ENCODE measurements at places on chromosomes 12 and 14.
A peak's percentile ranks its signal among the peaks of the same experiment; 100 is the strongest.

DNA sequence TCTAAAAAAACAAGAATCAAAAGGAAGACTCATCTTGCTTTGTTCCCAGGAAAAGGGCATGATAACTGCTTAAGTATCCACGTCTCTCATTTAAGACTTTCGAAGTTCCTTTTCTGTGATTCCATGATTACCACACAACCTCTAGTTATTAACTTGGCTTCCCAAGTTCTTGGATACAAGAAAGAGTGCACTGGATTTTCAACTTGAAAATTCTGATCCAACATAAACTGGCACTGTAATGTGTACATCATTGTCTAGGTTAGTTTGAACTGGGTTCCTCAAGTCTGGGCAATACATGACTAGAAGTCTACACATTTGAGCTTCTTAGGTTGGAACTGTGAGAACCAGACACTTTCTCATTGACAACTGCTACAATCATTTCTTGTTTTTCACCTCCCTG lies 1.6 kb downstream of the KLHL28 start:
- DNase-seq, result no peak
- H3K27me3 ChIP-seq, result no peaks in the 10 kb centered on the region
- no peak overlapping the region for H3K4me3 ChIP-seq
- peaks cover 23% of the 10 kb centered on the region for H3K36me3 ChIP-seq

DNA sequence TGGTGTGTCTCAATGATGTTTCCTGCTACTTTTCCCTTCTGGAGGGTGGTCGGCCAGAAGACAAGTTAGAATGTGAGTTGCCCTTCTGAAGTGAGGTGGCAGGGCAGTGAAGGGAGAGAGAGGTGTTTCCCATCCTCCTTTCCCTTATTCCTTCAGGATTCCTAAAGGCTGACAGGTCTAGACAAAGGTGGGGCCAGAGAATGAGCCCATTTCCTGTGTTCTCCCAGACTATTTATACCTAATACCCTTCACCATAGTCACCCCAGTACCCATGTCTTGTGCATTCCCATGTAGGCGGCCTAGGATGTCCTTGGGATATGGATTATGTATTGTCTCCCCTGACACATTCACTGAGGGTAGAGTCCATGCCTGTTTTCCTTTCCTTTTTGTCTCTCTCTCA lies 7.0 kb downstream of the DGKA start:
- H3K36me3 ChIP-seq, result peaks cover 98% of the 10 kb centered on the region
- DNase-seq, result no peak
- H3K4me3 ChIP-seq, result no peak overlapping the region

GRCh38 chr12:10456856-10457255 lies 3.7 kb upstream of the KLRC1 start:
- H3K27ac ChIP-seq, result no peak overlapping the region
- no peak overlapping the region for H3K4me3 ChIP-seq
- H3K27me3 ChIP-seq, result no peaks in the 10 kb centered on the region
- peaks cover 54% of the 10 kb centered on the region for H3K36me3 ChIP-seq
- no peak for DNase-seq

DNA sequence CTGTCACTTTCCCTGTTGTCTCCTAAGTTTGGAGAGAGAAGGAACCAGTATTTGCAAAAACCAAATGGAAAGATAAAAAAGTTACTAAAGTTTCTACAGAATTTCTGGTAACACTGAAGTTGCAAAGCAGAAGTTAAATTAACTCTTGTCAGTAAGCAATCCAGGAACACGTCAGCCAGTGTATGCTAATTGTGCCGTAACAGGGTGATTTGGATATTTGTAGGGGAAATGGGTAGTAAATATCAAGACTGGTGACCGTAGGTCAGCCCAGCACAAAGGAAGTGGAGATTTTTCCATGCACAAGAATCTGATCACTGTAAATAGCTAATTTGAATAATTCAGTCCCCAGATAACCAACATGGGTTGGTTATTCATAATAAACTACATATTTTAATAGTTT lies 2.3 kb downstream of the CDKN1B start:
- peak overlapping the region; percentile 99 for H3K4me3 ChIP-seq
- peaks cover 5% of the 10 kb centered on the region for H3K4me1 ChIP-seq
- peak overlapping the region; percentile 96 for H3K27ac ChIP-seq
- H3K27me3 ChIP-seq, result no peaks in the 10 kb centered on the region
- no peak for DNase-seq
- peaks cover 68% of the 10 kb centered on the region for H3K36me3 ChIP-seq

DNA sequence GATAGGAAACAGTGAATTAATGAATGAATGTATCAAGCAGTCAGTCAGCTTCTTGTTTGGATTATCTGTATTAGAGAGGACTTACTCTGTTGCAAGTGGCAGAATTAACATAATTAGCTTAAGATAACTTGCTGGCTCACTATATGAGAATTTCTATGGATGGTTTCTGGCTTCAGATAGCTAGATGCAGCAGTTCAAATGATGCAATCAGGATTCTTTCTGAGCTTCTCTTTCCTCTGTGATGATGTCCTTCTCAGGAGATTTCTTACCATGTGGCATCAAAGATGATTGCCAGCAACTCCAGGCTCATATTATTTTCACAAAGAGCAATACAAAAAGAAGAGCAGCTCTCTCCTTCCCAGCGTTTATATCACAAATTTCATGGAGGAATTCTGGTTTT lies 30.7 kb downstream of the FRMD6 start:
- peaks cover 3% of the 10 kb centered on the region for H3K27me3 ChIP-seq
- H3K4me3 ChIP-seq, result no peak overlapping the region
- no peak overlapping the region for H3K27ac ChIP-seq
- DNase-seq, result no peak
- H3K4me1 ChIP-seq, result peaks cover 1% of the 10 kb centered on the region

GRCh38 chr12:72031066-72031465 lies 92.4 kb downstream of the TPH2 start:
- peaks cover 2% of the 10 kb centered on the region for H3K27me3 ChIP-seq
- H3K27ac ChIP-seq, result no peak overlapping the region
- no peak for DNase-seq
- no peaks in the 10 kb centered on the region for H3K4me1 ChIP-seq

DNA sequence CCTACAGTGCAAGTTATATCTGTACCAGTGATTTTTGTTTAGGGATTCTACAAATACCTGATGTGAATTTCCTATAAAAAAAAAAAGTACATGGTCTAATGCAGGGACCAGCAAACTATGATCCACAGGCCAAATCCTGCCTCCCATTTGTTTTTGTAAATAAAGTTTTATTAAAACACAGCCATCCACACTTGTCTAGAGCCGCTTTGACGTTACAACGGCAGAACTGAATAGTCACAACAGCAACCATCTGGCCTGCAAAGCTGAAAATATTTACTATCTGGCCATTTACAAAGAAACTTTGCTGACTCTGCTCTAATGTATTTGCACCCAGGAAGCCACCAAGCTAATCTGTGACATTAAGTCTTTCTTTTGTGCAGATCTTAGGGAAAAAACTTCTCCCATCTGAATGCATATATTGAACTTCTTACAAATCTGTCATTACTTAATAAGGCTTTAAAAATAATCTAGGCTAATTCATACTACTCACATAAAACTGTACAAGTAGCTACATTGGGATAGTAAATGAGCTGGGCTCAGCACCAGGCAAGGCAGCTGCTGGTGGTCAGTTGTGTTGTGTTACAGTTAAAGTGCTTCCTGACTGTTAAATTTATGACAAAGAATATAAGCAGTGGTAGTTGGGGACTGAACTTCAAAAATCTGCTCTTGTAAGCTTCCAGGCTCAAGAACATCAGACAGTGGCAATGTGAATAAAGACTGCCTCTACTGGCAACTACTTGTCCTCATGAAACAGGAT lies 303.3 kb downstream of the MED13L start:
- H3K4me1 ChIP-seq, result no peaks in the 10 kb centered on the region
- no peak overlapping the region for H3K4me3 ChIP-seq
- DNase-seq, result no peak

GRCh38 chr12:57739914-57740538 lies 1.5 kb upstream of the AGAP2 start:
- H3K27me3 ChIP-seq, result no peaks in the 10 kb centered on the region
- peaks cover 37% of the 10 kb centered on the region for H3K36me3 ChIP-seq
- H3K4me1 ChIP-seq, result peaks cover 51% of the 10 kb centered on the region
- no peak for DNase-seq

DNA sequence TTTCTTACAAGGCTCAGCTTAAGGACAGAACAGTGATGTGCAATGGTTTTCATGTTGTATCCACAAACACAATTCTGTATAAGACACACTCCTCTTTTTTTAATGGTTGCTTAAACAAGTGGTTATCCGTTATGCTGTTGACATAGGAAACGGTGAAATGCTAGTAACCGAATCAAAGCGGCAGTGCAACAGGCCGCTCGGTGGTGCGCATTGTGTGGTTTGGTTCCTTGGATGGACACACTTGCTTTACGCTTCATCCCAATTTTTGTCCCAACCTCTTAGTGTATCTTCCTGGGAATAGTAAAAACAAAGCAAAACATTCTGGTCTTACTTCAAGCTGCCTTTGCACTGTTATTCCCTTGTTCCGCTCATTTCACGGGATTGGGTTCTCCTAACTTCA lies 650 bp upstream of the PTGER2 start:
- peak overlapping the region; percentile 98 for H3K27ac ChIP-seq
- DNase-seq, result peak; percentile 29
- H3K27me3 ChIP-seq, result no peaks in the 10 kb centered on the region
- peak overlapping the region; percentile 97 for H3K4me3 ChIP-seq
- peaks cover 53% of the 10 kb centered on the region for H3K4me1 ChIP-seq
- peaks cover 94% of the 10 kb centered on the region for H3K36me3 ChIP-seq

- DNase-seq, result no peak
- H3K4me3 ChIP-seq, result no peak overlapping the region
- no peak overlapping the region for H3K27ac ChIP-seq
- H3K27me3 ChIP-seq, result no peaks in the 10 kb centered on the region
- H3K4me1 ChIP-seq, result peaks cover 21% of the 10 kb centered on the region
Measured at GRCh38 chr14:35234012-35234805, 58.0 kb upstream of the PSMA6 start.

GRCh38 chr14:65304963-65305362 lies 107.6 kb upstream of the FUT8 start:
- no peaks in the 10 kb centered on the region for H3K27me3 ChIP-seq
- no peak for DNase-seq
- peaks cover 27% of the 10 kb centered on the region for H3K36me3 ChIP-seq
- no peak overlapping the region for H3K4me3 ChIP-seq

- H3K36me3 ChIP-seq, result peaks cover 33% of the 10 kb centered on the region
- peak; percentile 94 for DNase-seq
- no peaks in the 10 kb centered on the region for H3K27me3 ChIP-seq
- peak within 1 kb of the TSS; percentile 98 for H3K27ac ChIP-seq
Measured at GRCh38 chr12:389142-390096, at the start of gene KDM5A. KDM5A (minus strand) TSS chr12:389320; CDS start chr12:389091, 229 bp downstream.

DNA sequence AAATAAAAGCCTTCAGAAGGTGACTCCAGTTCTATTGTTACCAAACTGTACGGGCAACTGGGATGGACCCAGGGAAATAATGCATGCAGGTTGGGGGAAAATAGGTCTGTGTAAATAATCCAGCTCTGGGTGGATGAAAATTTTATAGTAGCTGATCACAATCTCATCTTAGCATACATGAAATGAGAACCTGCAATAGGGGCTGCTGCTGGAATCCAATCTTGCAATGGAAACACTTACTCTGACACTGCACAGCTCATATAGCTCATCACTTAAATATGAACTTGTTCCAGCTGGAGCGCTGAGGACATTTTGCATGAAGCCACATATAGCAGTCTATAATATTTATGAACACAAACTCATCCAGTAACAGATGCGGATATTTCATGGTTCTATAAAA lies 40.1 kb upstream of the GAS2L3 start:
- H3K27ac ChIP-seq, result no peak overlapping the region
- H3K4me1 ChIP-seq, result no peaks in the 10 kb centered on the region
- DNase-seq, result no peak
- H3K4me3 ChIP-seq, result no peak overlapping the region

- peaks cover 24% of the 10 kb centered on the region for H3K4me1 ChIP-seq
- H3K27me3 ChIP-seq, result peaks cover 6% of the 10 kb centered on the region
- H3K4me3 ChIP-seq, result no peak overlapping the region
- H3K27ac ChIP-seq, result peak overlapping the region; percentile 0
Measured at GRCh38 chr12:53044896-53045695, 4.8 kb upstream of the TNS2 start.

GRCh38 chr14:63781686-63782085 lies 53.8 kb upstream of the SGPP1 start:
- H3K4me1 ChIP-seq, result no peaks in the 10 kb centered on the region
- H3K27me3 ChIP-seq, result peaks cover 5% of the 10 kb centered on the region
- no peaks in the 10 kb centered on the region for H3K36me3 ChIP-seq
- H3K4me3 ChIP-seq, result no peak overlapping the region
- no peak overlapping the region for H3K27ac ChIP-seq

- no peak overlapping the region for H3K27ac ChIP-seq
- H3K4me1 ChIP-seq, result no peaks in the 10 kb centered on the region
- H3K36me3 ChIP-seq, result no peaks in the 10 kb centered on the region
- peaks cover 10% of the 10 kb centered on the region for H3K27me3 ChIP-seq
- H3K4me3 ChIP-seq, result no peak overlapping the region
Measured at GRCh38 chr12:15620741-15621539, 168.2 kb downstream of the EPS8 start.

- H3K27ac ChIP-seq, result no peak overlapping the region
- no peak for DNase-seq
- peaks cover 5% of the 10 kb centered on the region for H3K27me3 ChIP-seq
- H3K4me3 ChIP-seq, result no peak overlapping the region
Measured at GRCh38 chr12:102454808-102455760, 25.3 kb downstream of the IGF1 start.

DNA sequence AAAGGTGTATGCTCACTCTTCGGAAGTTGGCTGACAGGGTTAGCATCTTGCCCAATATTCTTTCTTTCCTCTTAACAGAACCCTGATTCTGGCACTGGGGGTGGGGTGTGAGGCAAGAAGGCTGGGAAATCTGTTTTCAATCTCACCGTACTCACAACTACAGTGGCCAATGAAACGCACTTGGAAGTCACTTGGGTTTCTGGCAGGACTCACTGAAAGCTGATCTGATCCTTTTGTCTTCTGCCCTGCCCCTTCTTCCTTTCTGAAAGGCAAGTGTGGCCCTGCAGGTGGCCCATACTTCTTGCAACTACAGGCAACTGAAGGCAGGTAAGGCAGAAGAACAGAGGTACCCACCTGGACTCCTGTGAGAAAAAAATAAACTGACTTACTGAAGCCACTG lies 106.9 kb downstream of the STXBP6 start:
- H3K27ac ChIP-seq, result no peak overlapping the region
- no peak for DNase-seq
- no peak overlapping the region for H3K4me3 ChIP-seq

DNA sequence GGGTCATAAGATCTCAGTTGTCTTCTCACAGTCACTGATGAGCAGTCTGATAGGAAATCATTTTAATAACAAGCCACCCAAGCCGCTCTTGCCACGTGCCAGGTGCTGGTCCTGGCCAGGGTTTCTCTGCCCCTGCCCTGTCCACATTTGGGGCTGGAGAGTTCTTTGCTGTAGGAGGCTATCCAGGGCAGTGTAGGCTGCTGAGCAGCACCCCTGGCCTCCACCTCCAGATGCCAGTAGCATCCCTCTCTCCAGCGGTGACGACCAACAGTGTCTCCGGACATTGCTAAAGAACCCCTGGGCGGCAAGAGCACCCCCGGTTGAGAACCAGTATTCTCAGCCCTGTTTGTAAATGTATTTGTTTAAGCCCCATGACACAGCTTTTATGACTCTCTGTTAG lies 243.7 kb downstream of the GLT1D1 start:
- H3K4me3 ChIP-seq, result no peak overlapping the region
- no peaks in the 10 kb centered on the region for H3K36me3 ChIP-seq
- H3K27ac ChIP-seq, result no peak overlapping the region
- H3K4me1 ChIP-seq, result no peaks in the 10 kb centered on the region
- DNase-seq, result no peak
- no peaks in the 10 kb centered on the region for H3K27me3 ChIP-seq

- no peak for DNase-seq
- H3K27ac ChIP-seq, result no peak overlapping the region
- no peaks in the 10 kb centered on the region for H3K36me3 ChIP-seq
- peaks cover 11% of the 10 kb centered on the region for H3K27me3 ChIP-seq
Measured at GRCh38 chr12:75738486-75738885, 227.1 kb upstream of the KRR1 start.

Measured in activated CD8-positive, alpha-beta T cell treated with anti-CD3 and anti-CD28 coated beads, Interleukin-2, amount 10 ng/mL, durations not matched to agents 7 days and 5 days (primary cell).